ENCODE measurements at places on chromosomes 2 and 18.

DNA sequence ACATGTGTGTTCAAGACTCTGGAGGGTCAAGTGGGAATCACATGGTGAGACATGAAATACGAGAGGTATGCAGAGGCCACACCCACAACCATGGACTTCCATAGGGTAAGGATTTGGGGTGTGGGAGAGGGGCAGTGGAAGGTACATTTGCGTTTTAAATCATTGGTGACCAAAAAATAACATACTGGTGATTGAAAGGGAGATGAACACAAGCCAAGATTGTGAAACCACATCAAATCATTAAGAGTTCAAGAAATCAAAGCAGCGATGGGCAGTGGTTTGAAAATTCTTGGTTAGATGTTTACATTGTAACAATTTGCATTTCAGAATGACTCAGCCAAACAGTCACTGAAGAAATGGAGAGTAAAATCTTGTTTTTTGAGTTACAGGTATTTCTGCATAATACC lies 1.9 kb upstream of the CABYR start:
- DNase-seq, result no peak

GRCh38 chr18:46333431-46334135 lies 229.4 kb downstream of the HAUS1 start:
- DNase-seq, result no peak

GRCh38 chr2:218383892-218384519 lies 1.9 kb downstream of the SLC11A1 start:
- no peak for DNase-seq

DNA sequence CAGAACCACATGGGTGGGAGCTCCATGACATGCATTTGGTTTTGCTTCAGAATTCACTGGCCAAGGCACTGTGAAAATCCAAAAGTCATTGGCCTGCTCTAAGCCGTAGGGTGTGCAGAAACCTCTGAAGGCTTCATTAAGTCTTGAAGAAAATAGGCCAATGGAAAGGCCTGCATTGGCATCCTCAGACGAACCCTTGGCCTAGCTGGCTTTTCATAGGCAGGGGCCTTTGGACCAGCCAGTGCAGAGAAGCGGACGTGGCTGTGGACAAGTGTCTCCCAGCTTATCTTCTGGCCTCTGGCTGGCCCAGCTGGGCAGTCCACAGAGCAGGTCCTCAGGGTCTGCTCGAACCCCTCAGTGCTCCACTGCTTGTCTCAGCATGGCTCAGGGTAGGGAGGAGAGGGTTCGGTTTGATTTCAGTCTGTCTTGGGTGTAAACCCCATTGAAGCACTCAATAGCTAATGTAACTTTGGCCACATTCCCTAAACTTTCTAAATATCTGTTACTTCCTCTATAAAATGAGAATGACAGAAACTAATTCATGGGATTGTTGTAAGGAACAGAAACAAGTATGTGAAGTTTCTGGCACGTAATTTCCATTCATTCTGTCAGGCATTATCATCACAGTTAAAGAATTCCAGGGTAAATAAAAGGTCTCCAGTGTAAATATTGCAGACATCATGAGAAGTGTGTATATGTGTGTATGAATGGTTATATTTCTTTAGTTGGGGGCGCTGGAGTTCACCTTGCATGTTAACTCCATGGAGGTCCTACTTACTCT lies 125.5 kb downstream of the TFCP2L1 start:
- no peak for DNase-seq

GRCh38 chr18:46628206-46628605 lies 28.8 kb downstream of the LOXHD1 start:
- no peak for DNase-seq

DNA sequence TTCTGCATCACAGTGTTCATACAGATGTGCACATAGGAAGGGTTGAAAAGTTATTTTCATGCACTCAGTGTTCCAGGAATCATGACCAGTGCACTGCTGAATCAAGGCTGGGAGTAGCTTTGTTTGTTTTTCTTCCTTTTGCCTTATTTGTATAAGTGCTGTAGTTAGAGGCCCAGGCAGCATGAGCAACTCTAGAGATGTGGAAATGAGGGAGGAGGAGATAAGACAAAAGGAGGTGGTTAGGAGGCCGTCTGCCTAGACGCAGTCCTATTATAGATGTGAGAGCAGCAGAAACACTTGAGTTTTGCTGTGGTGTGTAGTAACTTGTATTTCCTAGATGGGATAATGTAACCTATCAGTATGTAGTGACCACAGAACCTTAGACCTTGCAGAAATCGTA lies 264.3 kb upstream of the RASGRP3 start:
- DNase-seq, result no peak

GRCh38 chr18:2441544-2441943 lies 129.8 kb downstream of the METTL4 start:
- no peak for DNase-seq

DNA sequence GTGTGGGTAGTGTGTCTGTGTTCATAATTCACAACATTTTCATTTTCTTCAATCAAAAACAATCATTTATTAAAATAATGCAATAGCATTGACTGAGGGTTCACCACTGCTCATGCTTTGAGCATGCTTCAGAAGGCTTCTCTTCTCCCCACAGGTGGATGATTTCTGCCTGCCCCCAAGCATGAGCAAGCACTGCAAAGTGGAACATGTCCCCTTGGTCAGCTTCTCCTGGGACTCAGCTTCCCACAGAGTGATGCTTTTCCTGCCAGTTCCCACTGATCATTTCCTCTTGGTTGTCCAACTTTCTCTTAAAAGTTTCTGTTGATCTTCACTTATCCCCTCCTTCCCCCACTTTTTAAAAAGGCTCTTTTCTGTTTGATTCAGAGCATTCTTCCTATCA lies 31.5 kb upstream of the CDH19 start:
- no peak for DNase-seq

- no peak for DNase-seq
Measured at GRCh38 chr18:10249270-10249669, 205.2 kb upstream of the APCDD1 start.

DNA sequence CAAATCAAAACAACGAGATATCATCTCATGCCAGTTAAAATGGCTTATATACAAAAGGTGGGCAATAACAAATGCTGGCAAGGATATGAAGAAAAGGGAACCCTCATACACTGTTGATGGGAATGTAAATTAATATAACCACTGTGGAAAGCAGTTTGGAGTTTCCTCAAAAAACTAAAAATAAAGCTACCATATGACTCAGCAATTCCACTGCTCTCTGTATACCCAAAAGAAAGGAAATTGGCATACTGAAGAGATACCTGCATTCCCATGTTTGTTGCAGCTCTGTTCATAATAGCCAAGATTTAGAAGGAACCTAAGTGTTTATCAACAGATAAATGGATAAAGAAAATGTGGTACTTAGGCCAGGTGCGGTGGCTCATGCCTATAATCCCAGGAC lies 124.8 kb downstream of the MSTN start:
- no peak for DNase-seq

DNA sequence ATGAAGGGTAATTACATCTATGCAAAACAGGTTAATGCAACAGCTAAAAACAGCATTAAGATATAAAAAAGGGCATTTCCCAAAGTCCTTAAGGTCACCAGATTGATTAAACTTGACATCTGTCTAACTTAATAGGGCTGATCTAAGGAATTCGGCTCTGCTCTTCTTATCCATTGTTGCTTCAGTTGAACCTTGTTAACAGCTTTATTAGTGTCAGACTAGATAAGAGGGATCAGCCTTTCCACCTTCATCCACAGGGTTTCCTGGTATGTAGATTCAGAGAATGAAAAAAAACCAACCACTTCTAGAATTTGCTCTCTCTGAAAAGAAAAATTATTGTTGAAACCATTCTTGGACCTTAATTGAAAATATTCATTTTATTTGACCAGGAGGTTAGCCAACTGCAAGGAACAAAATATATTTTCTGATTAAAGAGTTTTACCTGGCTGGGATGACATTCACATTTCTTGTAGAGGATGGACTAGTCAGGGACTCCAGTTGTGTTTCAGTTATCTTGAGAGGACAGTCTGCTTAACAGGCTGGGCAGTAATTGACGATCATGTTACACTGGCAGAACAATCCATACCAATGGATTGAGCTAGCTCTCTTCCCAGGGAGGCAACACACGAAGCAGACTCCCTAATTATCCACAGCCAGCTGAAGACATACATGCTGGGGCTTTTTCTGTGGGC lies 357.4 kb upstream of the ACVR2A start:
- DNase-seq, result no peak

DNA sequence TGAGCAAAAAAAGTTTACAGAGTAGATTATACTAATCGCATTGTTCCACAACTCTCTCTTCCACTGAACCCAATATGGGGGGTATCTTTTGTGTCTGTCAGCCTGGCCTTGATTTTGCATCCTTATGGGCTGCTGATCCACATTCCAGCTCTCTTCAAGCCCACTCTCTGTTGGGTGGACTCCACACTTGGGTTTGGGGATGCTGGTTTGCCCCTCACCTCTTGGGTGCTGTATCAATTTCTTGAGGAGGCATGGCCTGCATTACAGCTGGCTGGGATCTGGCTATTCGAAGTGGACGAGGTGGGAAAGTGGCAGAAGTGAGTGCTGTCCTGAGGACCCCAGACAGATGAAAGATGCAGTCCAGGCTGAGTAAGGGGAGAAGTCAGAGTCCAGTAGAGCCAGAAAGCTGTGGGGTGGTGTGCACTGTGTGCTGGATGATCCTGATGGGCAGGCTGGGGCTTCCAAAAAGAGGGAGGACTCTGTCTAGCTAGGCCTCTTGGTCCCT lies 141.4 kb downstream of the CAPN13 start:
- DNase-seq, result no peak

DNA sequence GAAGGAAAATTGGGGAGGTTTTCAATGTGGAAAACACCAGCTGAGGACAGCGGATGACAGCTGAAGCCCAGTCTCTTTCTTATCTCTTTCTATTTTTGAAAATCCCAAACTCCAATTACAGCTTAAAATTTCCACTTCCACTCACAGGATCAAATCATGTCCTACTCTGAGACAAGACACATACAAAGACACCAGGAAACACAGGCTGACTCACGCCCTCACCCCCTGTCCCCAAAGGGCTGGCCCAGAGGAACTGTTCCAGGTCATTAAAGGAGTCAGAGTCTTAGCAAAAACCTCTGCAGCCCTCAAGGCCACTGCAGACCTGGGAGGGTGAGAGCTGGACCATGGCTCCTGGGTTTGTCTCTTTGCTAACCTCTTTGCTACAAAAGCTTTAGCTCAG lies 143.1 kb upstream of the CAPN13 start:
- DNase-seq, result no peak

GRCh38 chr2:224055101-224055500 lies 16.0 kb upstream of the SERPINE2 start:
- DNase-seq, result no peak

DNA sequence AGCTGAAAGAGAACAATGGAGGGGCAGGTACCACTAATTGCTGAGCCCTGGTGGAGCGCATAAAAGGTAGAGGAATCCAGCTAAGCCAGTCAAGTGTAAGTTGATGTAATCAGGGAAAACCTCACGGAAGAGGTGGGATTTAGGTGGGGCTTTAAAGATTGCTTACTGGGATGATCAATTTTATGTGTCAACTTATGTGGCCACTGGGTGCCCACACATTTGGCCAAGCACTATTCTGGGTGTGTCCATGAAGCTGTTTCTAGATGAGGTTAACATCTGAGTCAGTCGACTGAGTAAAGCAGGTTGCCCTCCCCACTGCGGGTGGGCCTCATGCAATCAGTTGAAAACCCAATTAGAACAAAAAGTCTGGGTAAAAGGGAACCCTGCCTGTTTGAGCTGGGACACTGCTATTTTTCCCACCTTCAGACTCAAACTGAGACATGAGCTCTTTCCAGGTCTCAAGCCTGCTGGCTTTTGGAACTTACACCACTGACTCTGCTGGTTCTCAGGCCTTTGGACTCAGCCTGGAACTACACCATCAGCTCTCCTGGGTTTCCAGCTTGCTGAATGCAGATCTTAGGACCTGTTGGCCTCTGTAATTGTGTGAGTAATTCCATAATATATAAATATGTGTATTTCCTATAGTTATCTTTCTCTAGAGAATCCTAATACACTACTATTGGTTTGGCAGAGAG lies 67.3 kb downstream of the MYO5B start:
- no peak for DNase-seq

DNA sequence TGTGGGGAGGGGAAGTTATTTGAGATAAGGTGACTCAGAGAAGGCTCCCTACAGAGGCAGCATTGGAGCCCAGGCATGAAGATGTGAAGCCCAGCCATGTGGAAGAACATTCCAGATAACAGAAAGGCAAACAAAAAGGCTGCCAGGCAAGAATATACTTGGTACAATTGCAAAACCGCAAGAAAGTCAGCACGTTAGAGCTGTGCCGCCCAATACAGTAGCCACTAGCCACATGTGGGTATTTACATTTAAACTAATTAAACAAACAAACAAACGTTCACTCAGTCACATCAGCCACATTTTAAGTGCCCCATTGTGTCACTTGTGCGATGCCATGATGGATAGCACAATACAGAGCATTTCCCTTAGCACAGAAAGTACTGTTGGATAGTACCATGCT lies 179.6 kb downstream of the SATB2 start:
- no peak for DNase-seq

DNA sequence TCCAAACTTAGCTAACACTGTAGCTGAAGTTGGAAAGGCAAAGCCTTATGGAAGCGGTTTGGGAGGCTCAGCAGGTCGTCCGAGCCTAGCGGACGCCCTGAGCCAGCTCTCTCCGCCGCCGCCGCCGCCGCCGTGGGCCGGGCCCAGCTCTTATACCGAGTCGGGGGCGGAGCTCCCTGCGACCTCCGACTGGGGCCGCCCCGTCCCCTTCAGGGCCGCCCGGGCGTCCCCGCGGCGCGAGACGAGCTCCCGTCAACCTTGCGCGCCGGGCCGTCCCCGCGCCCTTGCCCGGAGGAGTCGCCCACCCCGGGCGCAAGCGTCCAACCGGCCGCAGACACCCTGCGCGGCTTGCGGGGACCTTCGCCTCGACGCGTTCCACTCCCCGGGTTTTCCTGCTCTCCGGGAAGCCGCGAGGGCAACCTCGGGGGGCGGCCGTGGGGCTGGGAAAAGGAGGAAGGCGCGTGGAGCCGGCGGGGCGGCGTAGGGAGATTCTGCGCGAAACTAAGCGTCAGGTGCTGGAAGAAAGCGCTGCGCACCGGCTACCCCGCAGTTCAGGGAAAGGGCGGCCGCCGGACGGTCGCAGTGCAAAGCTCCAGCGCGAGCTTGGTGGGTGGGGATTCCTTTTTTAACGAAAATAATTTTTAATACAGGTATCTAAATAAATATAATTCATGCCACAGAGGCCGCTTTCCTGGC lies at the start of gene SLC40A1:
Gene SLC40A1, minus strand, starts transcription at position 129 of the 696 bp plus-strand sequence. CDS start 326 bp downstream, outside the sequence.
- DNase-seq, result no peak

- no peak for DNase-seq
Measured at GRCh38 chr2:233039846-233040530, 7.5 kb downstream of the NEU2 start.

DNA sequence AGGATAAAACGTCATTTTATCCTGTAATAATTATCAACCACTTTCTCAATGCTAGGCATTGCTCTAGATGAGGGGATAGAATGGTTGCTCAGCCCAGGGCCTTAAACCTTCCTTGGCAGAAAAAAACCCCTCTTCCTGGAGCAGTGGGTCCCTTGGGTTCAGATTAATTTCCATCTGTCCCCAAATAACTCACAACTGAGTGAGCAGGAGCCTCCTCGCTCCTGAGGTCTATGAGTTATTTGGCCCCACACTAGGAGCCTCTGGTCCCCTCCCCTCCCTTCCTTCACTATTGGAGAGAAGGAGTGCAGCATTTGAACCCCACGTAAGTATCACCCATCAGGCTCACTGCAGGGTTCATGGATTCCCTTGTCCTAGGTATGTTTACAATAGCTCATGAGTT lies 157.5 kb upstream of the FHL2 start:
- no peak for DNase-seq

GRCh38 chr2:71782323-71782722 lies 329.0 kb downstream of the DYSF start:
- no peak for DNase-seq

All from dorsolateral prefrontal cortex (tissue), 122 donors.